Ammon's horn (tissue), 1 donor: ENCODE measurements at places on chromosomes 5 and 9.

GRCh38 chr5:122846051-122846550 is 688 bp downstream of the SNX24 start:
- no peak for DNase-seq

GRCh38 chr9:90046317-90046861 is 441.6 kb downstream of the GADD45G start:
- no peak for DNase-seq

DNA sequence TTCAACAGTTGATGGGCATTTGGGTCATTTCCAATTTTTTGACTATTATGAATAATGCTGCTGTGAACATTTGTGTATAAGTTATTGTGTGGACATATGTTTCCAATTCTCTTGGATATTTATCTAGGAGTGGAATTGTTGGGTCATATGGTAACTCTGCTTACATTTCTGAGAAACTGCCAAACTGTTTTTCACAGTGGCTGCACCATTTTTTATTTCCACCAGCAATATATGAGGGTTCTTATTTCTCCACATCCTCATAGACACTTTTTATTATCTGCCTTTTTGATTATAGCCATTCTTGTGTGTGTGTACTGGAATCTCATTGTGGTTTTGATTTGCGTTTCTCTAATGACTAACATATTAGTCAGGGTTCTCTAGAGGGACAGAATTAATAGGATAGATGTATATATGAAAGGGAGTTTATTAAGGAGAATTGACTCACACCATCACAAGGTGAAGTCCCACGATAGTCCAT is 14.7 kb upstream of the MED27 start:
- no peak for DNase-seq

GRCh38 chr9:1261266-1261665 is 211.1 kb downstream of the DMRT2 start:
- no peak for DNase-seq

DNA sequence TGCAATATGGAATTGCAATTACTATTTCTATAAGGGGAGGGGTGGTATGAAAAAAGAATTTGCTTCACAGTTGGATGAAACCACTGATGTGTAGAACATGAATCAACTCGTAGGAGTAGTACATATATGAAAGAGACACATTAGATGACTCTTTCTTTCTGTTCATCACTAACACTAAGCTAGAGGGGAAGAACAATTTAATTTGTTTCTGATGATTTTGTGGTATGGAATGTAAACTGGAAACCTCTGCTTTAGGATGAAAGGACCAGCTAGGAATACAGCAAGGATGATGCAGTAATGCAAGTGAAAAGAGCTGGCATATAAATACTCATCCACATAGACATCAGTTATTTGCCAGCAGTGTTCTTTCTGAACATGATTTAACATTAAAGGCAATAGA is 113.4 kb downstream of the PAPPA start:
- no peak for DNase-seq

DNA sequence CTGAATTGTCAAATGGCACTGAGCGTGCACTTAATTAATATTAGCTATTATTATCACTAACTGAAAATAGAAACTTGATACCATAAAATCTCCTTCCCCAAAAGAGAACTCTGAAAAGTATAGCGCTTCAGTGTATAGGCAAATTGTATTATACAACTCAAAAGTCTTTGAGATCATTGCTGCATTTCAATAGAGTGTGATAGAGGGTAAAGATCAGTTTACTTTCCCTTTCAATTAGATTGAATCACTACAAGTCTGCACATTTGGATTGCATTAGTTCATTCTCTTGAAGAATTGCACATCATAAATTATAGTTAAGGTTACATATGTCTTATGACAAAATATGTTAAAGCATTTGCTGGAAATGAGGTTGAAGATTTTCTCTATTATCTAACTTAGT is 13.4 kb upstream of the GRIN3A start:
- no peak for DNase-seq

- DNase-seq, result no peak
Observed at GRCh38 chr5:132102101-132102701, 28.6 kb downstream of the CSF2 start.

DNA sequence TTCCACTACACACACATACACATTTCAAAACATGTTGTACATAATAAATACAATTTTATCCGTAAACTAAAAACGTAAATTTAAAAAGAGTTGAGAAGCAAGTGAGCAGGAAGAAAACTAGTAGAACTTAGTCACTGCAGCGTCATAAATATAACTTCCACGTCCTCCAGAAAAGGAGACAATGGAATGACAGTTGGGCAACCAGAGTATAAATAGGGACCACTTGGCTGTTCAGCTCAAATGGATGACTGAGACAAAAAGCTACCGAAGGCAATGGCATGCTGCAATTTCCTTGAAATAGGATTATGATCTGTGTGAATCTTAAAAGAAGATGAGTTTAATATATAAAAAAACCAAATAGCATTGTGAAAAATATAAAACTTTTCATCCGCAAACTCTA is 438.5 kb upstream of the RGMB start:
- no peak for DNase-seq

- DNase-seq, result no peak
Observed at GRCh38 chr9:127977884-127978647, 2.7 kb downstream of the EEIG1 start.

DNA sequence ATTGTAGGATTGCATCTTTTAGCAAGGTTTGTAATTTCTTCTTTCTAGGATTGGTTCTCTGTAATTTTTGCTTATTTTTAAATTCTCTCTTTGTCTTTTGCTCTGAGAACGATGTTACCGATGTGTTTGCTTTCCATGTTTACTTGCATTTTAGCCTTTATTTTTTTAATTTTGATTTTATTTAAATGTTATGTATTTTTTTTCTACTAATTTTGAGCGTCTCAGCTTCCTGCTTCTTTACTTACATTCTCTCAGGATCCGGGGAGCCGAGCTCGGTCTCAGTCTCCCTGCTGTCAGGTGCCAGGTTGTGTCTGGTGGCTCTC is 20.9 kb downstream of the ANXA2R start:
- DNase-seq, result no peak

GRCh38 chr9:118459913-118460312 is 755.7 kb downstream of the TLR4 start:
- DNase-seq, result peak; percentile 7

DNA sequence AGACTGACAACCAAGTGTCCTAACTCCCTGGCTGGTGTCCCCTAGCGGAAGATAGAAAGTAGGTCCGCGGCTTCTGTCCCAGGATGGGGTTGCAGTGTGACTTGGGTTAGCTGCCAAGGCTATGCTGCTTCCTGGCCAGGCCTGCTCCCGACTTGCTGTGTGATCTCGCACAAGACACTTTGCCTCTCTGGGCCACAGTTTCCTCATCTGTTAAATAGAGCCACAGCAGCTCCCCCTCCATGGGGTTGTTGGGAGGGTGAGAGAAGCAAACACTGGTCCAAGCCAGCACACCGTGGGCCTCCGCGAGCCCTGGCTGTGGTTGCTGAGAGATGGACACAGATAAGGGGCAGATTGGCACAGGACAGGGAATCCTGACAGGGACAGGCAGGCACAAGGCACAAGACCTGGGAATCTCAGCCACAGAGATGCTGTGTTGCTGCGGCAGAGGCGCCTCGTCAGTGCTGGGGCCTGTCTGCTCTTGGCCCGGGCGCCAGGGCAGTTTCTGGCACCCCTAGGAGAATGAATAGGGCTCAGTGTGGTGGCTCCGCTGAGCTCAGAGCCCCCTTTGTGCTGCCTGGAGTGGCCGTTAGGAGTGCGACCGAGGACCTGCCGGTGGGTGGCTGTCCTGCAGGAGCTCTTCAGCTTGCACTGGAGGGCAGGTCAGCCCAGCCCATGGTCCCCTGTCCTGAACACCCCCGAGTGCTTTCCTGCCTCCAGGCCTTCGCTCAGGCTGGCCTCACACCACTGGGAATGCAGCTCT is 1.8 kb upstream of the SH2D3C start:
- DNase-seq, result peak; percentile 75
